NCI-H524 (cell line): ENCODE measurements at places on chromosomes 16 and 17.

DNA sequence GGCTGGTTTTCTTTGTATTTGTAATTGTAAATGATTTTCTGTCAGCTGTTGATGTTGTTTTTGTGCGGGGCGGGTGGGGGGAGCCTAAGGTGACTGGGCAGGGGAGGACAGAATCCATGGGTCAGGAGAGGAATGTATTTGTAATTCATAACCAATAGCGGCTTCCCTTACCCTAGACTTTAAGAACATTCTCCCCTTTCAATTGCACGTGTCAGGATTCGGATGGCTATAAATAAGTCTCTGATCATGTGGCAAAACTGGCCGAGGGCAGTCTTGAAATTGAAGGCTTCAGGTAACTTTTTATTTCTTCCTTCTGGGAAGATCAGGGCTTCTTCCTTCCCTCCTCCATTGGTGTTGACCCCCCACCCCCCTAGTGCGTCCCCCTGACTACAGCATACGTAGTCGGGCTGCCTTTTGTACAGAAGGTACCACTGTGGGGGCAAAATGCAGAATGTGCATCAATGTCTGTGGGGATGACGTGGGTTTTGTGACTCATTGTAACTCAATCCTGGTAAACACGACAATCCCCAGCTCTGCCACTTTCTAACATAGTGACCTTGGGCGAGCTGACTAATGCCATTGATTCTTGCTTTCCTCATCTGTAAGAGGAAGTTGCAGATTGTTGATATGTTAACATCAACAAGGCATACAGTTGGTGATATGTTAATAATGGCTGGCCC, 16.2 kb downstream of the MARCHF10 start:
- no peak for DNase-seq

- peak; percentile 50 for DNase-seq
These were observed 109.6 kb upstream of the GOT2 start for GRCh38 chr16:58843675-58844074.

GRCh38 chr17:69187294-69187693, 41.3 kb downstream of the ABCA10 start:
- no peak for DNase-seq

DNA sequence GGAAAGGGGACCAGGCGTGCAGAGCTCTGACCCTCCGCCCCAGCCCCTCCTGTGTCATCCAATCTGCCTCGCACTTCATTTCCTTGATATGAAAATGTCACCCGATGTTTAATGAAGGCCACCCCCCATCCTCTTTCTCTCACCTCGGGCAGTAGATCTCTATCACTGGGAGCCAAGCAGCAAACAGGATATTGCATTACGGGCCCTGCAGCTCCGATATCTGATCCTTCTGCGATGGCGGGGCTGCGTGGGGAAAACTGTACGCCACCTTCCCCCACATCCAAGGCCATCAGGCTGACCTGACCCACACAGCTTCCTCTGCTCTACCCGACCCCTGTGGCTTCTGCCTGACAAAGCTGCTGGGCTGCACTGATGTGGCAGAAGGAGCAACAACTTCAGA, 74.9 kb downstream of the DYNLRB2 start:
- no peak for DNase-seq

DNA sequence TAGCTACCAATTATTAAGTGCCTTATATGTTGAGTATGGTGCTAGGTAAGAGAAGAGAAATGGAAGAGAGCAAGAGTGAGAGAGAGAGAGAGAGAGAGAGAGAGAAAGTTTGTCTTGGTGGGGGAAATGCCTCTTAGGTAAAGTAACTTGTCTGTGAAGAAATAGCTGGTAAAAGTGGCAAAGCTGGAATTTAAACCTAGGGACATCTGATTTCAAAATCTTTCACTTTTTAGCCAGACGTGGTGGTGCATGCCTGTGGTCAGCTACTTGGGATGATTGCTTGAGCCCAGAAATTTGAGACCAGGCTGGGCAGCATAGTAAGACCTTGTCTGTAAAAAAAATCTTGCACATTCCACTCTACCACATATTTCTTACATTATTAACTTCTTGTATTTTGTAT, 23.0 kb upstream of the CDR2 start:
- DNase-seq = no peak

GRCh38 chr17:43855061-43855460, 8.1 kb downstream of the CD300LG start:
- no peak for DNase-seq

DNA sequence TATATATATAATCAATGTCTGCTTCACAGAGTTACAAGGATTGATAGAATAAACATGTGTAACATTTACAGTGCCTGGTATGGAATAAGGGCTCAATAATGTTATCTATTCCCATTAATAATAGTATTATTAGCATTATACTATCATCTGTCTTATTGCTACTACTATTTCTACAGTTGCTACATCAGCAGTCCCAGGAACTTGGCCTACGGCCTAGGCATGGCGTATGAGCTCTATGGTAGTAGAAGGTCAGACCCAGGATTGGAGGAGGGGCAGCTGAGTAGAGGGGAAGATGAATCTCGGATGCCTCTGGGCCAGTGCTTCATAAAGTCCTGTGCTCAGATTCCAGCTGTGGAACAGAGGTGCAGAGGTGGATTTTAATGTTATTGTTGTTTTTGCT, 146.3 kb upstream of the TBX2 start:
- no peak for DNase-seq

DNA sequence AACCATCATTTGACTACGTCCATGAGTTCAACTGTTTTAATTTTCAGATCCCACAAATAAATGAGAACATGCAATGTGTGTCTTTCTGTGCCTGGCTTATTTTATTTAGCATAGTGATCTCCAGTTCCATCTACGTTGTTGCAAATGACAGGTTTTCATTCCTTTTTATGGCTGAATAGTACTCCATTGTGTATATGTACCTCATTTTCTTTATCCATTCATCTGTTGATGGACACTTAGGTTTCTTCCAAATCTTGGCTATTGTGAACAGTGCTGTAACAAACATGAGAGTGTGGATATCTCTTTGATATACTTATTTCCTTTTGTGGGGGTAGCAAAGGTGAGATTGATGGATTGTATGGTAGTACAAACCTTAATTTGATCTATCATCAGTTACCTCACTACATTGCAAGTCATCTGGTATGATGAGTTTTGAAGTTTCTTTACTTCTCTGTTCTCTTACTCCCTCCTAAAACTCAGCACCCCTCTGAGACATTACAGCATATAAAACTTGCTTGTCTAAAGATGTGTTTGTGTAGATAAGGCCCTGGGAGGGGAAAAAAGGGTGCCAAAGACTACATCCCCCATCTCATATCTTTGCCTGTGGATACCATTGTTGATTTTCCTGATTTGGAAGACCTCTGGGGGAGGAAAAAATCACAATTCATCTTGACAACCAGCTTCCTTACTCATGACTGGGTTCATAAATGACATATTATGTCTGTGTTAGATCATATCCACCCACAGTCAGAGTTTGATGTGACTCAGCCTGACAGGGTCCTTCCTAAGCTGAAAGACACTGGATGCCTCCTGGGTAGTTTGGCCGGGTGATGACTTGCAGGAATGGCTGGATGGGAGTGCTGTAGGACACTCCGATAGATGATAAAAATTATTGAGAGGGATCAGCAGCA, 47.6 kb downstream of the ABCA9 start:
- no peak for DNase-seq

- no peak for DNase-seq
These were observed 35.0 kb downstream of the DEF8 start for GRCh38 chr16:89983536-89983935.

- DNase-seq = no peak
These were observed 22.9 kb upstream of the DNAJA2 start for GRCh38 chr16:46996391-46996790.

GRCh38 chr17:43860077-43860725, 13.2 kb downstream of the CD300LG start:
- DNase-seq = no peak
